Colonic mucosa (tissue), 4 donors: ENCODE measurements at places on chromosomes 6 and 20.

DNA sequence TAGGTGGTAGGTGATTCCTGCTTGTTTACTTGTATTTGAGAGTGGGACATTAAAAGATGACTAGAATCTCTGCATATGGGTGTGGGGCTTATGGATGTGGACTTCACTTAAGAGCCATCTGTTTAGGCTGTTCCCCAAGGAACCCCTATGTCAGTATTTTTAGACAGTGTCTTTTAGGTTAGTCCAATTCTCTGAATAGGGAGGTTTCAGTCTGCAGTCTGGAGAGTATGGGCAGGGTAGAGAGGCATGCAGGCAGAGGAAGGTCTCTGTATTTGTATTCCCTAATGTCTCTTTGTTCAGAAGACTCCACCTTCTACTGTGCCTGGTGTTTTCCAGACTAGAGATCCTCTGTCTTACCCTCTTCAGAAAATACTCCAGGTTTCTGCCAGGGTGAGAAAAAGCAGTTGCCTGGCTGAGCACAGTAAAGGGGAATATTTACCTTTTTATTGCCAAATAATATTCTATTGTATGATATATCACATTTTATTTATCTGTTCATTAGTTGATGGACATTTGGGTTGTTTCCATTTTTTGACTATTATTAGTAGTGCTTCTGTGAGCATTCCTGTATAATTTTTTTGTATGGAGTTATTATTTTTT lies 19.1 kb downstream of the SLX4IP start:
- no peak for DNase-seq

GRCh38 chr6:114430534-114431124 lies 87.8 kb upstream of the HS3ST5 start:
- DNase-seq: no peak

DNA sequence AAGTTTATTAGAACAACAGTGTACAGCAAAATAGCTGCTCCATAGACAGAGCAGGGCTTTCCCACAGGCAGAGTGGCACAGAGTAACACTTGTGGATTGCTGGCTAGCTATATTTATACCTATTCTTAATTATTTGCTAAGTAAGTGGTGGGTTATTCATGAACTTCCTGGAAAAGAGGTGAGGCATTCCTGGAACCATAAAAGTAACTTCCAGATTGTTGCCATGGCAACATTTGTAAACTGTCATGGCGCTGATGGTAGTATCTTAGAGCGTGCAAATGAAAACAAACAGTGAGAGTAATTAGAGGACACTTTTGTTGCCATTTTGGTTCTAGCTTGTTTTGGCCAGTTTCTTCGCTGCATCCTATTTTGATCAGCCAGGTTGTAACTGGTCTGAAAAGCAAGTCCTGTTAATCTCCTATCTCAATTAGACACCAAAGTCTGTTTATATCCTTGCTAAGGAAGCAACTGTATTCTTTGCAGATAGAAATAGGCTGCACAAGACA lies 23.9 kb downstream of the DEFB114 start:
- DNase-seq: no peak

GRCh38 chr20:45818239-45818638 lies 5.8 kb downstream of the UBE2C start:
- no peak for DNase-seq

DNA sequence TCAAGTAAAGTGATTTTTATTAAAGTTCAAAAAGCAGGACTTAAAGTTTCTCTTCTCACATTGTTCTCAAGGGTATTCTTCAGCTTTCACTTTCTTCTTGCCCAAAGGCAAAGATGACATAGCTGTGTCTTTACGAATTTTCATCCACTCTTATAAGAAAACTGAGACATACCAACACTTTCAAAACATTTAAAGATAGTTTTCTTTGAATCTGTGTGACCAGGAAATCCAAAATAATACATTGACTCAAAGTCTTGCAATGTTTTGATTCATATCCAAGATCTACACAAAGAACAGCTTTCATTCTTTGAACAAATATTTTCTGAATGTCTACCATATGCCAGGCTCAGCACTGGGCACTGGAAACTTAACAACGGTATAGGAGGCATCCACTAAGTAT lies 117.9 kb downstream of the SIM1 start:
- DNase-seq: no peak

DNA sequence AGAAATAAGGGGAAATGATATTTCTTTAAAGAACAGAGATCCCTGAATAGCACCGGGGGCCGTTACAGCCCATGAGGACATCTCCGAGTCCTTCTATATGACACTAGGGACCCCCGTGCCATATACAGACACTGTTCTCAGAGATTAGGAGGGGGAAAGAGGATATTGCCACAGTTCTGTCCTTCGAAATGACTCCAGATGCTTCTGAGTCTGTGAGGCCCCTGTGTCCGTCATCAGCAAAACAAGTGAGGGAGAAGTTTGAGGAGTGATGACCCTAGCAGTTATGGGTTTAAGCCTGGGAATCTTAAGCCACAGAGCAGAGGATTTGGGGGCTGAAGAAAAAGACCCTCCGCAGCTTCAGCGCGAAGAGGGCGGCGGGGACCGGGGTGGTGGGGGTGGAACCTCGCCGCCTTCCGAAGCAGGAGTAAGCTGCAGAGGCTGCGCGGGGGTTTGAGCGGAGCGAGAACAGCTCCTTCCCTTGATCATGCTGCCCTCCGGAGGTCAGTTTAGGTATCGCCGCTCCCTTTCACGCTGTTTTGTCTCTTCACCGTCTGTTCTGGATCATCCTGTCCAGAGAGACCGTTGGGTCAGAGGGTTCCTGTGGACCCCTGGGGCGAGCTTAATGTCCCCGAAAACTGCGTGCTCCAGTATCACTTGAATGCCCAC lies 23.6 kb downstream of the VPS52 start:
- peak; percentile 97 for DNase-seq

GRCh38 chr6:56963043-56963442 lies 8.1 kb downstream of the BEND6 start:
- no peak for DNase-seq

- no peak for DNase-seq
These were observed 50.0 kb downstream of the SRC start for GRCh38 chr20:37395921-37396415.

GRCh38 chr6:53664623-53665022 lies 933 bp downstream of the KLHL31 start:
- DNase-seq: no peak

- no peak for DNase-seq
These were observed 53.1 kb upstream of the TMEM170B start for GRCh38 chr6:11484441-11484840.
